ENCODE measurements at places on chromosomes 7 and 10. TPM values are rescaled to one million over a fixed set of nuclear protein-coding genes. Genes with fewer than 3 reads are reported as not detected.

Gene THSD7A
- total RNA-seq = 1.7 TPM

Gene DNTT
- not detected for total RNA-seq

Gene PRRT4
- 0.56 TPM for total RNA-seq

Gene HSPA14
- total RNA-seq = 32.4 TPM

Gene MBLAC1
- total RNA-seq = 5.0 TPM

Gene MACC1
- 14.2 TPM for total RNA-seq

Gene TMEM196
- total RNA-seq = not detected

Gene DNAJC12
- total RNA-seq = 1.1 TPM

Gene GNAT3
- total RNA-seq = not detected

Gene VWA2
- 2.0 TPM for total RNA-seq

Gene GPR26
- total RNA-seq = 0.07 TPM

Gene AGAP9
- total RNA-seq = 7.6 TPM

Gene PRSS37
- not detected for total RNA-seq

Gene AKR1D1
- not detected for total RNA-seq

Gene TCAF2
- total RNA-seq = 0.28 TPM

Gene GLUD1
- total RNA-seq = 140 TPM

Gene VSTM2A
- total RNA-seq = 0.73 TPM

Gene CUBN
- total RNA-seq = 1.8 TPM

Gene ACTR3C
- total RNA-seq = 1.5 TPM

Gene CYP26C1
- not detected for total RNA-seq

Gene PLAC9
- 0.89 TPM for total RNA-seq

Gene CHN2
- 7.5 TPM for total RNA-seq

Gene CNNM1
- 0.90 TPM for total RNA-seq

Gene HEPACAM2
- not detected for total RNA-seq

Gene GSTO1
- total RNA-seq = 75.3 TPM

Gene PPP1R17
- 0.52 TPM for total RNA-seq

Gene TEX36
- total RNA-seq = not detected

Gene GPR22
- total RNA-seq = not detected

Gene ASB10
- not detected for total RNA-seq

Gene PRTFDC1
- total RNA-seq = 5.3 TPM

Gene SFTPD
- total RNA-seq = 0.70 TPM

Gene GRM8
- 6.6 TPM for total RNA-seq

Gene CLCN1
- total RNA-seq = 0.23 TPM

Gene TMEM213
- total RNA-seq = not detected

Gene LRRN3
- total RNA-seq = 0.23 TPM

Gene ANKRD30A
- not detected for total RNA-seq

Gene SMKR1
- total RNA-seq = not detected

Gene PRKG1
- 18.2 TPM for total RNA-seq

Gene NT5C3A
- total RNA-seq = 36.8 TPM

Gene ZNF736
- total RNA-seq = 15.0 TPM

Gene ACSM6
- total RNA-seq = not detected

Gene TEX47
- not detected for total RNA-seq

Gene ANK3
- total RNA-seq = 70.5 TPM

Gene FUOM
- total RNA-seq = 33.9 TPM

Gene ABCB1
- 1.2 TPM for total RNA-seq

Gene LRRC72
- not detected for total RNA-seq

All from GM23338 (cell line).